ENCODE measurements at places on chromosomes 5 and 9.

DNA sequence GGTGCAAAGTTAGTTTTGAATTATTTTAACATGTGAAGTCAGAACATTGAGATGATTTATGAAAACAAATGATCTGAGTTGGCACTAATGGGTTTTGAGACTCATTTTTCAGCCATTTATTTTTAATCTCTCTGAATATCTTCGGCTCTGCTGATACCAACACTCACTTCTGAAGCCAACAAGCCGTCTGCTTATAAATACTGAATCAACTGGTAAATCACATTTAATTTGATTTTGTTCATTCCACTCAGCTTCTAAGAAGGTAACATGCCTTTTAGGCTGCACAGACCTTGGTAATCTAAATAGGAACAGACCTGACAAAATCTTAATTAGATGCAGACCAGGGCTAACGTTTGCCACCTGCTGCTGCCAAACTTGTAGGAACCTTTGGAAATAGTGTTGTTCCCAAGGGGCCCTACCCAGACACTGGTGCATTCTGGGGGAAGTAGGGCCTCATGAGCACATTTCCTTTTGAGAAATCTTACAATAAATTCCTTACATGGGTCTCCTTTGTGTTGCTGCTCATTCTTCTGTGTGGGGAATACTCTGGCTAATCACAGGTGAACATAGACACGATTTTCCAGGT is 182.2 kb downstream of the KCTD16 start:
- DNase-seq, result no peak

GRCh38 chr5:39355324-39355723 is 9.0 kb downstream of the C9 start:
- DNase-seq, result no peak

DNA sequence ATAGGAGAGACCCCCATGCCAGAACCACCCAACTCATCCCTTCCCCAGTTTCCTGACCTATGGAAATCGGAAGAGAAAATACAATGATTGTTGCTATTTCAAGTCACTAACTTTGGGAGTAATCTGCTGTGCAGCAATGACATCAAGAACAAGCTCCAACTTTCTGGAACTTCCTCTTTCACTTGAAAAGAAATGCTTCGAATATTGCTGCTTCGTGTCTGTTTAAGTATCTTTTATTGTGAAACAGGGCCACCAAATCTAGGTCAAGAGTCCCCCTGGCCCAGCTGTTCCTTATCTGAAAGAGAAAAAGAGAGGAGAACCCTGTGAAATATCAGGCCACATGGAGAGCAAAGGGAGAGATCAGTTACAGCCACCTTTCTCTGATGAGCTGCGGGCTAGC is 59.4 kb upstream of the DNAH5 start:
- peak; percentile 68 for DNase-seq

DNA sequence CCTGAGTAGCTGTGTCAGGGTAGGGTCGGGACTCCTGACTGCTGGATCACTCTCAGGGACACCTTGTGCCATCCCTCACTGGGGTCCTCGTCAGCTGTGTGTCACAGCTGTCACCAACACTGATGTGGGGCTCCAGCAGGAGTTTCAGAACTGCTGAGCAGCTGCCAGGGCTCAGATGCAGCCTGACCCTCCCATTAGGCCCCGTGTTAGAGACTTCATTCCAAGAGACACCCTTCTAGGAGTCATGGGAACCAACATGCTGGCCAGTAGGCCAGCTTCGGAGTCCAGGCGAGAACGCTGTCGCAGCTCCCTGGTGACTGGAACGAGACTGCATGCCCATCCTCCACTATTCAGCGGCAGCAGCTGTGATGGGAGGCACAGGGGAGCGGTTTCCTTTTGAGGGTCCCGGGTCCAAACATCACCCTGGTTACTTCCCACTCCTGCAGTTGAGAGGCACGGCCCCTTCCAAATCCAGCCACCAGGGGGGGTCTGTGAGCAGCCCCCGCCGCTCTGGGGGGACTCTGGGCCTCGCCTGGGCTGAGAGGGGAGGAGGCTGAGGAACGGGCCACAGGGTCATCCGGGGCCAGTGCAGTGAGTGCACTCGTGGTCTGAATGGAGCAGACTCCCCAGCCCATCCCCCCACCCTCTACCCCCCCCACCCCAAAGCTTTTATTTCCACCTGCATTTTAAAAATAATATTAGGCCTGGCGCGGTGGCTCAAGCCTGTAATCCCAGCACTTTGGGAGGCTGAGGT is 12.6 kb upstream of the TCF7 start:
- DNase-seq, result peak; percentile 79

GRCh38 chr9:126338945-126339344 is 12.3 kb downstream of the MVB12B start:
- DNase-seq, result peak; percentile 47

Measured in suppressor macrophage (primary cell).